ENCODE measurements at places on chromosomes 7 and 10.
A peak's percentile ranks its signal among the peaks of the same experiment; 100 is the strongest.

- no peak for DNase-seq
Observed at GRCh38 chr10:5196702-5197113, at the start of gene AKR1C4. Gene AKR1C4, plus strand, starts transcription at chr10:5196837. Its CDS starts 31 bp downstream, at chr10:5196868.

GRCh38 chr7:102064361-102065025 lies 222.2 kb upstream of the SH2B2 start:
- DNase-seq = peak; percentile 94

GRCh38 chr10:76444034-76444800 lies 1012.8 kb downstream of the LRMDA start:
- no peak for DNase-seq

GRCh38 chr10:61797304-61798153 lies 104.0 kb upstream of the ARID5B start:
- no peak for DNase-seq

DNA sequence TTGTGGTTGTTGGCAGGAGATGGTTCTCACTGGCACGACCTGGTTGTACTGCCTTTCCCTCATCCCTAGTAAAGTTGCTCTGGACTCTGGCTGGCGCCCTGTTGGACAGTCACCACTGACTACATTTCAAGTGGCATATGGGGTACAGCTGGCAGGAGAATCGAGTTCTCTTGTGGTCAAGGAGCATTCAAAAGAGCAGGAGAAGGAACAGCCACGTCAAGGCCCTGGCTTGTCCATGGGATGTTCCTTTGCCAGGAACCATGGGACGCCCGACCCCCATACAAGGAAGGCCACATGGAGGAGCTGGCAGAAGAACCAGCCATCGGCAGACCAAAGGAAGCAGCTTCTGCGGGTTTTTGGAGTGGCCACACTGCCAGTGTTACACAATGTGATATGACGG lies 87.0 kb upstream of the SLC25A13 start:
- no peak for DNase-seq

- peak; percentile 20 for DNase-seq
Observed at GRCh38 chr7:55508221-55509011, 63.9 kb downstream of the VOPP1 start.

- no peak for DNase-seq
Observed at GRCh38 chr10:124205432-124205831, 112.0 kb upstream of the CHST15 start.

GRCh38 chr7:36210291-36210922 lies 57.4 kb downstream of the EEPD1 start:
- DNase-seq = no peak

GRCh38 chr7:158127241-158127640 lies 460.4 kb downstream of the PTPRN2 start:
- DNase-seq = no peak
